Glomerular endothelial cell (primary cell): ENCODE measurements at places on chromosomes 2 and 18.

DNA sequence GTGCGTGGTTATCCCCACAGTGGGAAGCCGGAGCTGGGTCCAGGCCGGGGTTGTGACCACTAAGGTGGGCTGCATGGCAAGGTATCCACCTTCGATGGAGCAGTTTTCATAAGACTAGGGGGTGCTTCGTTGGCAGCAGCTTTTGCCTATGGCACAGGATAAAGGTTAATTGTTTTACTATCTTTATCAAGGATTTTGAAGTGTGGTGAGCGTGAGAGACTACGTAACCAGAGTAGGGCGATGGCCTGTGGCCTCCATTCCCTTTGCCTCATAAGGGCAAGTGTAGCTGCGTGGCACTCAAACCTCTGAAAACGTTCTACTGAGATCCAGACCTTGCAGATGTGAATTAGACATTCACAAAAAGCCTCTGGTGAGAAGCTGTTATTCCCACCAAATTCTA, 206.6 kb downstream of the ACKR3 start:
- DNase-seq, result no peak

GRCh38 chr2:232042911-232043574, 81.5 kb downstream of the DIS3L2 start:
- DNase-seq, result no peak

DNA sequence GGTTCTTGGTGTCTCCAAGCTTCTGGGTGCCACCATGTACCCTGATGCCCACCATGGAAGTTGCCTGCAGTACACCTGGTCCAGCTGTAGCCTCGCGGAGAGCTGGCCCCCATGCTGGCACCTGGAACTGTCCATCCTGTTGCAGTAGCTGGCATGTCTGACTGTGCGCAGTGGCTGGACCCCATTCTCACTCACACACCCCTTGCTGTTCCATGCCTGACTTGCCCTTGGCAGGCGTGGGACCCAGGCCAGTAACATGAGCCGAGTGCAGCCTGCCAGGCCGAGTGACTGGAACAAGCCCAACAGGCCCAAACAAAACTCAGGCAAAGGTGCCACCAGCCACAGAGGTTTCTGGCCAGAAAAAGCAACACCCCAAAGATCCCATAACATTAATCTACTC, 73.8 kb downstream of the NEURL3 start:
- no peak for DNase-seq

DNA sequence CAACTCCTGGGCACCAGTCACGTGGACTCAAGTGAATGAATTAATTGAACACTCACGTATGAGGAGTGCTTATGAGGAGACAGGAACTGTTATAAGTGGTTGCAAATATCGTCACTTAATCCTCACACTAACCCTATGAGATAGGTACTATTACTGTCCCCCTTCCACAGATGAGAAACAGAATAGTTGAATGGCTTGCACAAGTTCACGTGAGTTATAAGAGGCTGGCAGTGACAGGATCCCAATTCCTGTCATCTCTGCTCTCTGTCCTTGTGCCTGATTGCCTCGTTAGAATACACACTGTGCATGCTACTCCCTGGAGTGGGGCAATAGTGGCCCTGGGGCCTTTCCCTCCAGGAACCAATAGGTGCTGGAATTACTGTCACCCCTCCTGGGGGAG, 253.5 kb downstream of the DYSF start:
- no peak for DNase-seq

GRCh38 chr18:46439037-46439436, 218.0 kb downstream of the LOXHD1 start:
- DNase-seq, result no peak

DNA sequence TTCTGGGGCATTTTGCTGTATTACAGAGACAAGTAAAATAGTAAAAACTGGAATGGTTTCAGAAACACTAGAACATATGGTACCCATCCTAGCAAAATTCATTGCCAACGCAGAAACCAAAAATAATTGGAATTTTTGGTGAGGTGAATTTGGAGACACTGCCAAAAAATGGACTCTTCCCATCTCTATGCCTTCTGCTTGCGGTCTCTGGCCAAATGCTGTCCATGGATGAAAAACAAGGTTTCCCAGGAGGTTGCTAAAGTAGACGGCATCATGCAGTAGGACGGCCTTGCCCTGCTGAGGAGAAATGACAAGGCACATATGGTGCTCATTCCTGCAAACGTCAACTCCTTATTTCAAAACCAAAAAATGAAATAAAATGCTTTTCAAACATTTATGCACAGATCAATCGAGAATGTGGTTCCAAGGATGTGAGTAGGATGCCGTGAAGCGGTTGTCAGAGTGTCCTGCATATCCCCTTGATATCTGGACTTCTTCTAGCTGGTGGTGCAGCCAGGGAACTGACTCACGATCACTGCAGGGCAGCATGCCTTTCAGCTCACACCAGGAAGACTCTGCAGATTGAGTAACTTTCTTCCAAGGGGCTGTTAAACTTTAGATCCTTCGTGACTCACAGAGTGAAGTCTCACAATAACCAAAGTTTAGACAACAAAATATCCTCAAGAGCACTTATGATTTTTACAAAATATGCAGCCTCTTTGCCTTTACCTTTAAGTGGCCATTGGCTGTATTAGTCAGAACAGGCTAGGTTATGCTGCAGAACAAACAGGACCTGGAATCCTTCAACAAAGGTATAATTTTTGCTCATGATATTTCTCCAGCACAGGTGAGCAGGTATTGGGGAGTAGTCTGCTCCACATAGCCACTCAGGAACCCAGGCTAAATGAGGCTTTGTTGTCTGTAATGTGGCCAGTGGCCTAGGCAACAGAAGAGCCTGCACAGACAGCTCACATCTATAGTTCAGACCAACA, 149.4 kb upstream of the NDUFV2 start:
- no peak for DNase-seq

GRCh38 chr2:39494784-39495251, 57.7 kb upstream of the MAP4K3 start:
- DNase-seq, result no peak

GRCh38 chr2:26648516-26648915, 7.3 kb upstream of the CIB4 start:
- DNase-seq, result no peak

- DNase-seq, result no peak
Measured at GRCh38 chr18:37963837-37964236, 398.2 kb upstream of the CELF4 start.
